ENCODE measurements at places on chromosomes 3 and 15. TPM values are rescaled to one million over a fixed set of nuclear protein-coding genes. Genes with fewer than 3 reads are reported as not detected.

DNA sequence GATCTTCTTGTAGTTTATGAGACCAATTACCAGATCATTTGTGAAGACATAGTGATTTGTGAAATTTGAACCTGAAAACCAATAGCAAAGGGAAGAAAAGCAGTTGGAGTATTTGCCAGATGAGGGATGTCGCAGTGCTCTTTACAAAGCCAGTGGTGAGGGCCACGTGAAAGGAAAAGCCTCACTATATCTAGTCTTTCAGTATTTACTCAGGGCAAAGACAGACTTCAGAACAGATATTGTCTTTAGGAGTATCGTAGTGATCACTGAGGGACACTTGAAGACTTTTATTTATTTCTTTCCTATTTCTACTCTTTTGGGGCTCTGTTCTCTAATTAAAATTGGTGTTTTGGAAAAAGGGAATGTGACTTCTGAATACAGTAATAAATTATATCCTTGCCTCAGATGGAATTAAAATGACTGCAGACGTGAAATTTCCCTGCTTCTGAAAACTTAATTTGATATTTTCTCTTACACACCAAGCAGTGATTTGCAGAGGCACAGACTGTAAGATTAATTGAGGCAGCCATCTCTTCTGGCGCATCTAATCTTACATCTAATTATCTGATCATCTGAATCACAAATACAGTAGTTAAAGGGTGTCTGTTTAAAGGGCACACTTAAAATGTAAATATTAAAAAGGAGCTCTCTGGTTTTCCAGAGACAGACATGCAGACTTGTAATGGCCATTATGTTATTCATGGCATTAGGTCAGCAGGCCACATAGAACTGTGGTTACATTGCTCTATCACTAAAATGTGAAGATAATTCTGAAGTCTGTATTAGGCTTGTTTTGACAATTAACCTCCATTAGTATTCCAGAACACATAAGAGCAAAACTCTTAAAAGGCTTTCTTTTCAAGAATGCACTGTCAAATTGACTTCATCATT is 193.0 kb upstream of the GOLIM4 start:
- DNase-seq = no peak

DNA sequence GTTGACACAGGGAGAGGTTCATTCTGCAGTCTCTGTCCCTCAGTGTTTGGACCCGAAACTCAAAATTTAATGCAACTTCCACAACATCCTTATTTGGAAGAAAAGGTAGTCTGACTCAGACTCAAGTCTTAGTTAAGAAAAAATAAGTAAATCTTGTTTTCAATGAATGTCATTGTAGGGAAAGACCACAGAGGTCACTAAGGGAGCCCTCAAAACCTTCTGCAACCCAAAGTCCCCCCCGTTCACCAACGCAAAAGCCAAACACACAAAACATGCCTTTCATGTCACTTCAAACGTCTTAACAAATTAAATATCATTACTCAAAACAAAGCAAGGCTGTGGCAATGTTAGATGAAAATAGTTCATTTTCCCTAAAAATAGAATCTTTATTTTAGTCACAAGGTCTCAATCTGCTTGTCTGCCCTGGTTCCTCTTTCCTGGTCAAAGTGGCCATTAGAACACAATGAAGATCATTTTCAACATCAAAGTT is 20.9 kb upstream of the SSUH2 start:
- no peak for DNase-seq

- no peak for DNase-seq
These were observed 15.0 kb upstream of the SEC22A start for GRCh38 chr3:123186695-123187094.

DNA sequence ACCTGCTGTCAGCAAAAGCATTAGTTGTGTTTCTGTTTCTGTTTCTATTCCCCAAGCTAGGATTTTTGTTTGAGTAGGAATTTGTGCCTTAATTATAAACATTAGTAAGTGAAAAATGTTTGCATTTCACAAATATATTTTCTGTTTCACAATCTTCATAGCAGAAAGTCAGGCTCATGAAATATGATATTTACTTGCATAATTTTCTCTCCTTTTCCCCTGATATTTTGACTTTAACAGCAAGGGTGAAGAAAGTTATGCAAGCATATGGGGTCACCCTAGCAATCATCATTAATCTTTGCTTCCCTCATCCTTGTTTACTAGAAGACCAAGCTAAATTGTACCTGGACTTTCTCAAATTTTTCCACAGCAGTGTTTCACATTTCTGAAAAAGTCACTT is 140.3 kb upstream of the SEMA6D start:
- no peak for DNase-seq

GRCh38 chr3:72238010-72238691 is 453.2 kb upstream of the PROK2 start:
- no peak for DNase-seq

GRCh38 chr3:58535531-58536500 is 1.2 kb downstream of the ACOX2 start:
- no peak for DNase-seq

DNA sequence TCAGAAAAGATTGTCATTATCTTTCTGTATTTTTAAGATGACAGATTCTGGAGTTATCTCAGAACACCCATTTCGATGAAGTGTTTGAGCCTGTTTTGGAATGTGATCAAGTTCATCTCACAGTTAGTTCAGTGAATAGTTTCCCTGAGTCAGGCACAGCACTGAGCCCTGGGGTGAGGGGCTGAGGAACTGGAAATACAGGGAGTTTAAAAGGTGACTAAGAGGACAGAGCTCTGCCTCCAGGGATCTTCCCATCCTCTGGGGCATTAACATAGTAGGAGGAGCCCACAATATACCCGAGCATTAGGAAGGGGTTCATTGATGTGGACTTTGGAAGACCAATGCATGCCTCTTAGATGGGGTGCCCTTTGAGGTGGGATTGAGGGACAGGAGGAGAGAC is 355.1 kb downstream of the CLSTN2 start:
- DNase-seq = no peak

DNA sequence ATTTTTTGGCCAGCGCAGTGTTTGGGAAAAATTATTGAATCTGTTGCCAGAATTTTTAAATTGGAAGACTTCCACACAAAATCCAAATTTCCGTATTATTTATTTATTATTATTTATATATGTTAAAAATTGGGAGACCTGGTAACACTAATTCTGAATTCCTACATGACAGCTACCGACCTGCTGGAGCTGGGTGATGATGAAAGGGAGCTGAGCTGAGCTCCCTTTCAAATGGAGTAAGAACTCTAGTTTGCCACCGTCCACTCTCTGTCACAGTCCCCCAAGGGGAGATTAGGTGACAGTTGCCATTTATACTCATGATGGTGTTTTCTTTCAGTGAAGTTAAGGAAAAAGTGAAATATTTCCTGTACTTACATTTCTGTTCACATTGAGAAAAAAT is 1.4 kb downstream of the CRTC3 start:
- DNase-seq = no peak

DNA sequence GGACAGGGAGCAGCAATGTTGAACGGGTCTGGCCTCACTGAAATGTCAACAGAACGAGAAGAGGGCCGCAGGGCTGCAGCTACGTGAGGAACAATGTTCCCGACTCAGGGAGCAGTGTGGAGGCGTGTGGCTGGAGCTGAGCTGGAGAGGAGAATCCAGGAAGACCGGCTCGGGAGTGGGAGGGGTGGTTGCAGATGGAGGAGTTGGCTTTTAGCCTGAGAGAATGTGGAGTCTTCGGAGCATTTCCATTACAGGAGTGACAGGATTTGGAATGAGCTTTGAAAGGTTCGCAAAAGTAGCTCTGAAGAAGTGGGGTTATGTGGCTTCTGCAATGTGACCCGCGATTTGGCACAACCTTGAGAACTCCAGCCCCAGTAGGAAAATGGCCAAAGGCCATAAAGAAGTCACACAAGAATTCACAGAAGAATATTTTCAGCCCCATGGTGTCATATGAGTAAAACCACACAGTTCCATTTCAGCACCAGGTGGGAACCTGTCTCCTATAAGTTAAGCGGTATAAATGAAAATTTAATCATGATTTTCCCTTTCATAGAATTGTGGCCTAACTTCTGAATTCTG is 78.8 kb upstream of the NSMCE3 start:
- DNase-seq = no peak

DNA sequence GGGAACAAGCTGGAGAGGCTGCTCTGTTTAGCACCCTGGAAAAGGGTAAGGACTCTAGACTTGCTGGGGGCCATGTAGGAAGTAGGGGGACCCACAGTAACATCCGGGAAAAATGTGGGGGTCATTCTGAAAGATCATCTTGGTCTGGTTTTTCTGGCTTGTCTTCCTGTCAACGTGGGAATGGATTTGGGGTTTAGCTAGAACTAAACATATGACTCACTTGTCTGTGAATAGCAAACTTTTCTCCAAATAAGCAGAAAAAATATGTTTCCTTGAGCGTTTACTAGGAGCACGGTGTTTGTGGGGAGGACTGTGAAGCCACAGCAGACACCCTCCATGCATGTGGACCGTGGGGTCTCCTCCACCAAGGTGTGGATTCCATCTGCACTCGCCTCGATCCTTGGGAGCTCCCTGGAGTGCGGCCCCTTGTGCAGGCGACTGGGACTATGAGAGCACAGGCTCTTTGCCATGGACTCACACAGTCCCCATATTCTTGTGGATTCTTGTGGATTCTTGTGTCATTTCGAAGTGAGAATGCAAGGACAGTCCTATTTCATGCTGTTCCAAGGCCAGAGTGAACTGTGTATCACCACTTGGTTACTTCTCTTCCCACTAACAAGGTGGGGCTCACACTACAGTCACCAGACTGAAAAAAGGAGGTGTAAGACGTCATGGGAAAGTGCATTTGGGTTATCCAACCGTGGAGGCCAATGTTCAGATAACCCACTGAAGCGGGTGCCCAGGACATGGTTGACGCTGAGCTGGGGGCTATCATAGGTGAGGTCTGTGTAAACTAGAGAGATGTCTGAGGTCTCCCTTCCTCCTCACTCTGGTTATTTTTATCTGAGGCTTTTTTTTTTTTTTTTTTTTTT is 25.5 kb downstream of the PGPEP1L start:
- no peak for DNase-seq

- DNase-seq = no peak
These were observed 62.0 kb downstream of the TCF12 start for GRCh38 chr15:56980473-56980872.

DNA sequence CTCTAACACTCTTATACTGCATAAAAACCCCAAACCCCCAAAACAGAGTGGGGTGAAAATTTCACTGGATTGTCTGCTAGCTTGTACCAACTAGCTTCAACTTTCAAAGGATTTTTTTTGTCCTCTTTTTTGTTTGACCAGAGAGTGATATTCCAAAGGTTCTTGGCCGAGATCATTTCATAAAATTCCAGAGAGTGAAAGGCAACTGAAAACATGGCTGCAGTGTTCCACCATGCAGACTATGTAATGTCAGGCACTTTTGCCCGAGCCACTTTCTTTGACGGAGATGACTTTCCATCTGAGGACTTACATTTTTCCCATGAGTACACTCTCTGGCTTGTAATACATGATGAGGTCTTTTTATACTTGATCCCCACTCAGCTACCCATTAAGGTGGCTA is 107.5 kb downstream of the TIGIT start:
- DNase-seq = no peak

Gene PIERCE2
- total RNA-seq = not detected

Gene PSMD2
- 252 TPM for total RNA-seq

Gene PRSS50
- total RNA-seq = not detected

All from activated naive CD4-positive, alpha-beta T cell treated with anti-CD3 and anti-CD28 coated beads, Interleukin-2, amount 50 U/mL, for 72 hours (primary cell).